ENCODE measurements at places on chromosomes 4 and X. TPM values are rescaled to one million over a fixed set of nuclear protein-coding genes. Genes with fewer than 3 reads are reported as not detected.

GRCh38 chr4:14528918-14529317 is 473.4 kb upstream of the CPEB2 start:
- H3K27ac ChIP-seq: no peak overlapping the region
- H3K4me1 ChIP-seq: no peaks in the 10 kb centered on the region
- H3K27me3 ChIP-seq: no peaks in the 10 kb centered on the region
- H3K36me3 ChIP-seq: no peaks in the 10 kb centered on the region
- H3K4me3 ChIP-seq: no peak overlapping the region

- DNase-seq: no peak
- H3K27me3 ChIP-seq: no peaks in the 10 kb centered on the region
- no peak overlapping the region for H3K4me3 ChIP-seq
- H3K36me3 ChIP-seq: no peaks in the 10 kb centered on the region
- H3K4me1 ChIP-seq: peaks cover 9% of the 10 kb centered on the region
Measured at GRCh38 chr4:139901531-139902320, 236.1 kb downstream of the MGST2 start.

GRCh38 chr4:173518425-173519102 is 11.5 kb downstream of the HAND2 start:
- H3K27me3 ChIP-seq: peaks cover 60% of the 10 kb centered on the region
- peaks cover 18% of the 10 kb centered on the region for H3K4me1 ChIP-seq
- peak overlapping the region; percentile 35 for H3K27ac ChIP-seq
- H3K36me3 ChIP-seq: no peaks in the 10 kb centered on the region

SSX4 gene
- not detected for total RNA-seq

GRCh38 chr4:11596989-11597388 is 168.3 kb upstream of the HS3ST1 start:
- H3K4me3 ChIP-seq: no peak overlapping the region
- no peaks in the 10 kb centered on the region for H3K4me1 ChIP-seq
- no peak for DNase-seq
- H3K36me3 ChIP-seq: no peaks in the 10 kb centered on the region

GPRIN3 gene
- 1.2 TPM for total RNA-seq

DUX4 gene
- not detected for total RNA-seq

GRCh38 chr4:140057701-140058100 is 96.3 kb downstream of the MAML3 start:
- DNase-seq: peak; percentile 20
- H3K27me3 ChIP-seq: no peaks in the 10 kb centered on the region
- H3K4me1 ChIP-seq: peaks cover 16% of the 10 kb centered on the region
- no peak overlapping the region for H3K4me3 ChIP-seq
- H3K36me3 ChIP-seq: no peaks in the 10 kb centered on the region

GRCh38 chrX:118755633-118756032 is 28.2 kb downstream of the IL13RA1 start:
- no peak for DNase-seq
- no peak overlapping the region for H3K4me3 ChIP-seq
- H3K4me1 ChIP-seq: no peaks in the 10 kb centered on the region
- H3K36me3 ChIP-seq: no peaks in the 10 kb centered on the region
- no peak overlapping the region for H3K27ac ChIP-seq

GRCh38 chrX:81261576-81261975 is 59.7 kb downstream of the SH3BGRL start:
- no peaks in the 10 kb centered on the region for H3K27me3 ChIP-seq
- H3K4me1 ChIP-seq: peaks cover 5% of the 10 kb centered on the region
- H3K4me3 ChIP-seq: no peak overlapping the region
- H3K36me3 ChIP-seq: no peaks in the 10 kb centered on the region
- no peak overlapping the region for H3K27ac ChIP-seq
- no peak for DNase-seq

DNA sequence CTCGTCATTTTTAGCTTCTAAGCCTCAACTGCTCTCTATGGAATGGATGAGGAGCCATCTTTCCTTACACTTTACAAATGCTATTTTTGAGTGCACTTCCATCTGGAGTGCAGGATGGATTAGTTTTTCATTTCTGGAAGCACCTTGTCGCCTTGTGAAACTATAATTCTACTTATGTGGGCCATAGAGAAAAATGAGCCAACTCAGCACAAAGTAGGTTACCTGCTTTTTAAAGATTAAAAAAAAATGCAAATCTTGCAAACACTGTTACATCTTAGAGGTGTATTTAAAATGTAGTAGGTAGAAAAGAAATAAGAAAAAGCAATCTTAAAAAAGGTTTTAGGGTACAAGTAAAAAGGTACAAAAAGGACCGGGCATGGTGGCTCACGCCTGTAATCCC is 10.9 kb downstream of the BOD1L1 start:
- no peaks in the 10 kb centered on the region for H3K4me1 ChIP-seq
- H3K27me3 ChIP-seq: no peaks in the 10 kb centered on the region
- no peak overlapping the region for H3K4me3 ChIP-seq
- no peak overlapping the region for H3K27ac ChIP-seq
- no peak for DNase-seq

DNA sequence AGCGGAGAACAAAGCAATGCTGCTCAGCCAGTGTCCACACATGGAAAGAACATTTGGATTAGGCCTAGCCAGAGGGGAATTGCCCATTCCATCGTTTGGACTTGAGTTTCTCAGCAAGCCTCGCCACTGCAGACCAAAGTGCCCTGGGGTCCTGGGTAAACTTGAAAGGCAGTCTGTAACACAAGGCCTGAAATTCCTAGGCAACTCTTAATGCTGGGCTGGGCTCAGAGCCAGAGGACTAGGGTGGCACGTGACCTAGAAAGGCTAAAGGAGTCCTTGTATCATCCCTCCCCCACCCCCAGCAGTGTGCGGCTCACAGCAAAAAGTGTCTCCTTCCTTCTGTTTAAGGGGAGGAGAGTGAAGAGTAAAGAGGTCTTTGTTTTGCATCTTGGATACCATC is 210.4 kb upstream of the ARX start:
- H3K27me3 ChIP-seq: no peaks in the 10 kb centered on the region
- no peak overlapping the region for H3K27ac ChIP-seq
- no peaks in the 10 kb centered on the region for H3K4me1 ChIP-seq
- no peak overlapping the region for H3K4me3 ChIP-seq
- no peaks in the 10 kb centered on the region for H3K36me3 ChIP-seq

ADH1B gene
- total RNA-seq: 259 TPM

DNA sequence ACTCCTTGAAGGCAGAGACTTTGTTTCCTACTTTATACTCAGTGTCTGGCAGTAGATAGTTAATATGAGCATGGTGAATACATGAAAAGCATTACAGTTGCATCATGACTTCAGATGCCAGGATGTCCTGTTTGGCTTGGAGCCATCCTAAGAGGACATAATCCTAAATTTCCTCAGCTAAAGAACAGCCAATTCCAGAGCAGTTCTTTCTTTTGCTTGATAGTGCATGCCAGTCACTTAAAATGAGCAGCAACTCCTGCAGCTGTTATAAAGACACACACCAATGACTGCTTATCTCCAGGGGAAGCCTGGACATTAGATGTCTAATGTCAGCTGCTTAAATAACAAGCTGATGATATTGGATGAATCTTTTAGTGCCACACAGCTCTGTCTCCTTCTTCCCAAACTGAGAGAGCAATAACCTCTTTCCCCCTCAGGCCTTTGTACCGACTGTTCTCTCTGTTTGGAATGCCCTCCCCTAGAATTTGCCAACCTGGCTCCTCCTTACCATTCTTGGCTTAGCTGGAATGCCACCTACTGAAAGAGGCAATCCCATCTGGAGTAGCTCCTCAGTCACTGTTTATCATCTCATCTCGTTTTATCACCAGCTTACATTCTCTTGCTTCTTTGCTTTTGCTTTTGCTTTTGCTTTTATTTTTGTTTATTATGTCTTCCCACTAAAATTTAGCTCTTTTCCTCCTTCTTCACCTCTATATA is 100.8 kb upstream of the USP38 start:
- H3K27me3 ChIP-seq: no peaks in the 10 kb centered on the region
- no peak overlapping the region for H3K4me3 ChIP-seq
- DNase-seq: no peak
- no peaks in the 10 kb centered on the region for H3K36me3 ChIP-seq
- no peaks in the 10 kb centered on the region for H3K4me1 ChIP-seq

- no peaks in the 10 kb centered on the region for H3K36me3 ChIP-seq
- no peak overlapping the region for H3K4me3 ChIP-seq
- no peaks in the 10 kb centered on the region for H3K4me1 ChIP-seq
- H3K27ac ChIP-seq: no peak overlapping the region
- no peak for DNase-seq
Measured at GRCh38 chrX:105701310-105702052, 120.9 kb upstream of the NRK start.

- DNase-seq: no peak
- H3K4me1 ChIP-seq: no peaks in the 10 kb centered on the region
- H3K27me3 ChIP-seq: no peaks in the 10 kb centered on the region
- H3K27ac ChIP-seq: no peak overlapping the region
- no peak overlapping the region for H3K4me3 ChIP-seq
- peaks cover 41% of the 10 kb centered on the region for H3K36me3 ChIP-seq
Measured at GRCh38 chr4:17599826-17600225, 14.6 kb upstream of the MED28 start.

IDS gene
- total RNA-seq: 76.8 TPM

DNA sequence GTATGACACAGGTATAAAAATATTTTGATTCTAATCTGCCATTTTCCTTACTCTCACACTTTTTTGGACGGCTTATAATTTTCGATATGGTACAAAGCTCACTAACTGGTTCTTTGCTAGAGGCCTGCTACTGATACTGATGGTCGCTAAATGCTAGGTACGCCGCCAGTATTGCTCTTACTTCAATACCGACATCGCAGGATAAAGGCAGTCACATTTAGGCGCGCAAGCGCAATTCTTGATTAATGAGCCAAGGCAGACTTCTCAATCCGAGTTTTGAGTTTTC is 557 bp upstream of the USP38 start:
- no peaks in the 10 kb centered on the region for H3K27me3 ChIP-seq
- no peak overlapping the region for H3K4me3 ChIP-seq
- peak overlapping the region; percentile 96 for H3K27ac ChIP-seq
- no peaks in the 10 kb centered on the region for H3K36me3 ChIP-seq
- DNase-seq: no peak
- peaks cover 23% of the 10 kb centered on the region for H3K4me1 ChIP-seq

DNA sequence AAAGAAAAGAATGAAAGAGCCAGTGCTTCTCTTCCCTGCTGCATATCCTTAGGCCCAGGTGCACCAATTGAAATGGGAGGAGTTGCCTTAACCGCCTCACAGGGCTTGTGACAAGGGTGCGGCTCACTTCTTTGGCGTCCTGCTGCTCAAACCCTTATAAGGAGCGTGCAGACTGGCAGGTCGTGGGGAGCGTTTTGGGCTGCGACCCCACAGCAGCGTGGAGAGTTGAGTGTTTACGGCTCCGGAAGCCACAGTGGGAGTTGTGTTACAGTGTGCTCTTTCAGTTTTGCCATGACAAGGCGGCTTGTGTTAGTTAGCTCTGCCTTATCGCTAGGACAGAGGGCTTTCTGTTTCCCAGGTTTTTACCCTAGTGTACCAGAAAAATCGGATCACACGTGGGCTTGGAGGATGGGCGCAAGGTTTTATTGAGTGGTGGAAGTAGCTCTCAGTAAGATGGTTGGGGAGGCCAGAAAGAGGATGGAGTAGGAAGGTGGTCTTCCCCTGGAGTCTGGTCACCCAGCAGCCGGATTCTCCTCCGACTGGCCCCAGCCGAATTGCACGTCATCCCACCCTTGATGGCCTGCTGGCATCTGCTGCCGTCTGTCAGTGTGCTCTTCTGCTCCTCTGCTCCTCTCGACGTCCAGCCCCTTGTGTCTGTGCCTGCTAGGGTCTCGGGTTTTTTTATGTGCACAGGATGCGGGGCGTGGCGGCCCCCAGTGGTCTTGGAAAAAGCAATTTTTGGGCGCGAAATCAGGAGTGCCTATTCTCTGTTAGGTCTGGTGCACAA is 718.9 kb downstream of the ARAP2 start:
- H3K27me3 ChIP-seq: no peaks in the 10 kb centered on the region
- H3K27ac ChIP-seq: no peak overlapping the region
- no peaks in the 10 kb centered on the region for H3K4me1 ChIP-seq
- H3K36me3 ChIP-seq: no peaks in the 10 kb centered on the region
- no peak overlapping the region for H3K4me3 ChIP-seq

COL25A1 gene
- 7.6 TPM for total RNA-seq

BRS3 gene
- not detected for total RNA-seq

DNA sequence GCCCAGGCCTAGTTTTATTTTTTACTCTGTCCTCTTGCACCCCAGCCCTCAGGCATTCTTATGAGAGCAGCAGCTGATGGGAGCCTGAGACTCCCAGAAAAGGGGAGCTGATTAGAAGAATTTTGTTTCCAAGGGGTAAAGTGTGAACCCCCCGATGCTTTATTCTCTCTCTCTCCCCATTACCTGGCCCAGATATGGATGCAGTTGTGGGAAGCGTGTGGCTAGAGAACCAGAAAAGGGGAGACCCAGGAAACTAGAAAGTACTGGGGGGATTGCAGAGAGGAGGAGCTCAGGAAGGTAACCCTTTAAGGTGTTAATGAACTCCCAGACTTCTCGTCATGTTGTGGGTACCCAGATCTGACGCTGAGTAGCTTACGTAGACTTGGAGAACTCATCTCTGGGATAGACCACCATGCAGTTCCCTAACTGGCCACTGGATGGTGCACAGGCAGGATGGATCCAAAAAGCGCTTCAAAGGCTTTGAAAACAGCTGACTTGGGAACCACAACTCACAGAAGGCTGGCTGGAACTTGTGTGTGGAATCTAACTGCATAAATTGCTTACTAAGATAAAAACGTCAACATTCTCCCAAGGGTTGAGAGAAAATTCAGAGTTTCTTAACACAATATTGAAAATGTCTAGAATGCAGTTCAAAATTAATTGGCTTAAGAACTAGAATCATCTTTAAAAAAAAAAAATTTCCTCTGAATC is 64.7 kb downstream of the TBC1D14 start:
- H3K27ac ChIP-seq: no peak overlapping the region
- H3K27me3 ChIP-seq: no peaks in the 10 kb centered on the region
- H3K36me3 ChIP-seq: no peaks in the 10 kb centered on the region
- H3K4me3 ChIP-seq: no peak overlapping the region

DNA sequence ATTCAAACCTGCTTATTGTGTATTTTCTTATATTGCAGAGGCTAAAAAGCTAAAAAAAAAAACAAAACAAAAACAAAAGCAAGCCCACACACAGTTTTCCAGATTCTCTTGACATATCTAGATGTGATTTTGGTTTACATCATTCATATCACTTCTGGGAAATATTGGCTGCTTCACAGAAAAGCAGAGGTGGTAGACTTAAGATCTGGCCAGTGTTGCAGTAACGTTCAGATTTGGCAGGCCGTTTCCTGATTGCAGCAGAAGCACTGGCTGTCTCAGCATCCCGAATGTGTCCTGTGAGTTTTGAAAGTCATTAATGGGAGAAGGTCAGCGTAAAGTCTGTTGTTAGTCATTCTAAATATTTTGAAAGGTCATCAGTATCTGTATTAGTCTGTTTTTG is 2062.0 kb downstream of the ARAP2 start:
- DNase-seq: no peak
- no peak overlapping the region for H3K4me3 ChIP-seq
- no peaks in the 10 kb centered on the region for H3K36me3 ChIP-seq
- no peaks in the 10 kb centered on the region for H3K27me3 ChIP-seq
- H3K27ac ChIP-seq: no peak overlapping the region

GRCh38 chr4:162015090-162015489 is 148.7 kb downstream of the FSTL5 start:
- no peak overlapping the region for H3K27ac ChIP-seq
- DNase-seq: no peak
- H3K36me3 ChIP-seq: no peaks in the 10 kb centered on the region

ADH1A gene
- total RNA-seq: not detected

FOXR2 gene
- not detected for total RNA-seq

Data from thyroid gland (tissue), 4 donors.